ENCODE measurements at places on chromosomes 4 and X. TPM values are rescaled to one million over a fixed set of nuclear protein-coding genes. Genes with fewer than 3 reads are reported as not detected.

Gene H2BW2
- total RNA-seq, result not detected

Gene PRKG2
- total RNA-seq, result 3.3 TPM

GRCh38 chrX:31656013-31656412, 584.2 kb upstream of the FTHL17 start:
- DNase-seq, result no peak
- H3K4me1 ChIP-seq, result no peaks in the 10 kb centered on the region
- no peak overlapping the region for H3K27ac ChIP-seq
- no peaks in the 10 kb centered on the region for H3K27me3 ChIP-seq
- H3K36me3 ChIP-seq, result no peaks in the 10 kb centered on the region
- H3K4me3 ChIP-seq, result no peak overlapping the region

GRCh38 chrX:120358737-120359456, 3.0 kb upstream of the ATP1B4 start:
- no peak overlapping the region for H3K27ac ChIP-seq
- H3K4me3 ChIP-seq, result no peak overlapping the region
- H3K4me1 ChIP-seq, result no peaks in the 10 kb centered on the region
- H3K36me3 ChIP-seq, result no peaks in the 10 kb centered on the region

Data from progenitor cell of endocrine pancreas (in vitro differentiated cells).